ENCODE measurements at places on chromosomes 16 and 17.

GRCh38 chr16:88602091-88602490, 31.9 kb downstream of the ZC3H18 start:
- DNase-seq, result no peak

DNA sequence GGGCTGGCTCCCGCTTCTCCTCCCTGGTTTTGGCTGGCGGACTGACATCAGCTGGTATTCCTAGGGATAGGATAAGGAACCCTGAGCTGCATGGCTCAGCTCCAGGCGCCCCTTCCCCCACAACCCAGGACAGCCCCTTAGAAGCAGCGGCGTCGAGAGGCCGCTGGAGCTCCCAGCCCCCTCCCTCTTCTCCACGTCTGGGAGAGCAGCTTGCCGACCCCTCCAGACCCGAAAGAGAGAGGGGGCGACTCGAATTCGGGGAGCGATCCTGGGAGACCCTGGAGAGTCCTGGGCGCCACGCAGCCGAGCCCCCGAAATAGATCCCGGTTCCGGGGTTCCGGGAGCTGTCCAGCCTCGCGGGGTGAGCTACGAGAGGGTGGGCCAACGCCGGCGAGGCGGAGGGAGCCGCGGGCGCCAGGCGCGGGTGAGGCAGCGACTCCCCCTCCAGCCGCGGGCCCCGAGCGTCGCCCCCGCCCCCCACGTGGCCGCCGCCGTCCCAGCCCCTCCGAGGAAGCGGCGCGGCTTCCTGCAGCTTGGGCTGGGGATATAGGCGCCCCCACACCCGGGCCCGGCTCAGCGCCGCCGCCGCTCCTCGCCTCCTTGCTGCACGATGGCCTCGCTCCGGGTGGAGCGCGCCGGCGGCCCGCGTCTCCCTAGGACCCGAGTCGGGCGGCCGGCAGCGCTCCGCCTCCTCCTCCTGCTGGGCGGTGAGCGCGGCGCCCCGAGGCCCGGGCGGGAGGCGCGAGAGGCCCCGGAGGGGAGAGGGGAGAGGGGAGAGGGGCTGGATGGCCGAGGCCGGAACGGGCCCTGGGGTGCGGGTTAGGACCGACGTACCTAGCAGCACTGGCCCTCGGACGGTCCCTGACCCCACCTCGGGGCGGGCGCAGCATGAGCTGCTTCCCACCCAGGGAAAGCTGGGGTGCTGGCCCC, at the start of gene RAMP2:
Gene RAMP2 (plus strand): TSS at position 576 of the 930 bp plus-strand sequence. CDS start 35 bp downstream, at position 611.
- DNase-seq, result no peak

- DNase-seq, result no peak
Measured at GRCh38 chr17:13583996-13584700, 17.6 kb downstream of the HS3ST3A1 start.

GRCh38 chr17:76642032-76642561, 1.5 kb downstream of the ST6GALNAC1 start:
- DNase-seq, result no peak

- DNase-seq, result no peak
Measured at GRCh38 chr17:45052052-45052772, 780 bp upstream of the DCAKD start.

- DNase-seq, result no peak
Measured at GRCh38 chr16:76856112-76856511, 334.9 kb upstream of the MON1B start.

GRCh38 chr16:26599785-26600104, 467.0 kb upstream of the C16orf82 start:
- no peak for DNase-seq

DNA sequence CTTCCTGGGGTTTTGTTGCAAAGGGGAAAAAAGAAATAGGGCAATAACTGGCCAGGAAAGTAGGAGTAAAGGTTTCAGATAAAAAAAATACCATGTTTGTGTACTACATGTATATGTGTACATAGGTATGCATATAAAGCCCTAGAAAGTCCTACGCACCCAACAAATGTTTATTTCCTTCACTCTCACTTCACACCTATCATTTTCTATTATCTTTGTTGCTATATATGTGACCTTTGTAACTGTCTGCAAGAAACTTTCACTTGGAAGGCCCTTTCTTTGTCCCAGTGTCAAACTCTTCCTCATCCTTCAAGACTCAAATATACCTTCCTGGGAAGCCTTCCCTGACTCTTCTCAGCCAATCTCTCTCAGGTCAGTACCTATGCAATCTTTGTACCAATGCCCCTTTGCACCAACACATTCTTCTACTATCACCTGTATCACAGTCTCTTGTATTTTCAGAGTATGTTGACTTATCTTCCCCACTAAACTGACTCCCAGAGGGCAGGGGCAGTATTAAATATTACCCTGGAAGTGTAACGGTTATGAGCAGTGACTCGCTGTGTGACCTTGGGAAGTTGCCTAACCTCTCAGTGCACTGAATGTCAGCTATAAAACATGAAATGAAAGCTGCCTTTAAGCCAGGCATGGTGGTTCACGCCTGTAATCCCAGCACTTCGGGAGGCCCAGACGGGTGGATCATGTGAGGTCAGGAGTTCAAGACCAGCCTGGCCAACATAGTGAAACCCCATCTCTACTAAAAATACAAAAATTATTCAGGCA, 6.5 kb downstream of the XPO6 start:
- DNase-seq, result no peak

DNA sequence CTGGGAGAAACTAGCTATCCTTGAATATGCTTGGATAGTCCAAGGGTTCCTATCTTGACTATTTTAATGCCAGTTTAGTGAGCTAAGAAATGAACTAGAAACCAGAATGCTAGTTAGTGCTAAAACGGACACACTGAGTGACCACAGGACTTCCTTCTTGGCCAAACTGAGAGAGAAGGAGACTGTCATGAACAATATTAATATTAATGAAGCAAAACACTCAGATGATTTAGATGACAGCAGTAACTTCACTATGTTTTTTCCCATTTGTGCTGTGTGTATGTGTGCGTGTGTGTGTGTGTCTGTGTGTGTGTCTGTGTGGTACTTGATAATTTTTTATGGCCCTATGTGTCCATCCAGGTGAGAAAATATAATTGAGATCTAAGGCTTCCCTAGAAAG, 2.2 kb upstream of the ATXN1L start:
- no peak for DNase-seq

DNA sequence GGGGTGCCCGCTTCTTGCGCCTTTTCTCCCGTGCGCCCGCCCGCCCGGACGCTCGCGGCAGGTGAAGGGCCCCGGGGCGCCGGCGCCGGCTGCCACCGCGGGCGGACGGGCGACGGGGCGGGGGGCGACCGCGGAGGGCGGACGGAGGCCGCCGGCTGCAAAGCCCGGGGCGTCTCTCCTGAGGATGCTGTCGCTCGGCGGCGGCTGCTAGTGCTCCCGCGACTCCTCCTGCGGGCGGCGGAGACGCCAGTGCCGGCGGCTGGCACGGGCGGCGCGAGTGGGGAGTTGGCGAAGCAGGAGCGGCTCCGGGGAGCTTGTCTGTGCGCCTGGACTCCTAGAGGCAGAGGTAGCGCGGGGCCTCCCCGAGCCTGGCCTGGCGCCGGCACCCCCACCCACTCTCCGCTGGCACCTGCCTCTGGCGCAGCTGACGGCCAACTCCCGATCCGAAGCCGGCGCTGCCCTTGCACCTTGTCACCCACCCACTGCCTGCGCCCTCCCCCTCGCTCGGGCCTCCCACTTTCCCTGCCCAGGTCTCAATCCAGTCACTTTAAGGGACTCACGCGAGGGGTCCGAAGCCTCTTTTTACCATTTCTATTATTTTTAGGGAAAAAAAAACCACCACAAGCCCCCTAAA, at the start of gene FAM20A:
Gene FAM20A (minus strand): TSS at position 437 of the 634 bp plus-strand sequence. CDS start 701 bp downstream, outside the sequence.
- DNase-seq, result no peak

DNA sequence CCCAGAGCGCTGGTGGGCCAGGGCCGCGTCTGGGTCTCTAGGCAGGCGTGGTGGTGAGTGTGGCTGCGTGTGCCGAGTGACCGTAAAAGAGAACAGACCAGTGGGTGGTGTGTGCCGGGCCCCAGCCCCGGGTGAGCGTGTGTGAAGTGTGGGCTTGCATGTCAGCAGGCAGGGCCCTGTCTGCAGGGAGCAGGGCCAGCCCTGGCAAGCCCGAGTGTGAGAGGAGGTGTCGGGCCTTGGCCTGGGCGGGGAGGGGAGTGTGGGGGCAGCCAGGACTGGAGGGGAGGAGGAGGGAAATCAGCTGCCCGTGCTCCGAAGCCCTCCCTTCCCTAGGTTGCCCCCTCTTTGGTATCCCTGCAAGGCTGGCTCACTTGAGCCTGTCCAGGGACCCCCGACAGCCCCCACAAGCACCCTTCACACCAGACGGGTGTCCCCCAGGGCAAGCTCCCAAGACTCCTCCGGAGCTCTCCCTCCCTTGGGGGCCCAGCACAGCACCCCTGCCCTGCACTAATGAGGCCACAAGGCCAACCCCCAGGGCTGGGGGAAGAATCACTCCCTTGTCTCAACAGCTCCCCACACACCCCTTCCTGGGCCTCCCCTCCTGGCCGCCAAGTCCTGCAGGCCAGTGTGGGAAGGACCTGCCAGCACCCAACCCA, 1.9 kb downstream of the USH1G start:
- DNase-seq, result no peak

- DNase-seq, result no peak
Measured at GRCh38 chr17:28141773-28142172, 99.3 kb downstream of the NLK start.

GRCh38 chr17:34656801-34657200, 77.4 kb downstream of the TMEM132E start:
- no peak for DNase-seq

DNA sequence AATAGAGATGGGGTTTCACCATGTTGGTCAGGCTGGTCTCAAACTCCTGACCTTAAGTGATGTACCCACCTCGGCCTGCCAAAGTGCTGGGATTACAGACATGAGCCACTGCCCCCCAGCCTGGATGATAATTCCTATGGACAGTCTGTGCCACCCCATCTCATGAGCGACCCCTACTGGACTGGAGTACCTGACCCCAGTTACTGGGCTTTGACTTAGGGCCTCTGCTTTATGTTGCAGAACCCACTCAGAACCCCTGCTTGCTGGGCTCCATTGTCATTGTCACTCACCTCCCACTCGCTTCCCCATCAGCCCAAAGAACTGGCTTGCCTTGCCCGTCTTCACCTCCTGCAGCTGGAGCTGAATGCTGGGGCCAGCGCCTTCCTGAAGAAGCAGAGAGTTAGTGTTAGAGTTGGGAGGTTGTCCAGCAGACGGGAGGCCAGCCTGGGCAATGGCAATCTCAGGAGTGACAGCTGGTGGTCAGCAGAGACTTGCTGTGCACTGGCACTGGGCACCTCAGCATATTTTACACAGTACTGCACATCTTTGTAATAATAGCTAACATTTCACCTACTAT, 4.0 kb downstream of the TAC4 start:
- no peak for DNase-seq

- no peak for DNase-seq
Measured at GRCh38 chr17:58504826-58505351, 9.5 kb downstream of the MTMR4 start.

DNA sequence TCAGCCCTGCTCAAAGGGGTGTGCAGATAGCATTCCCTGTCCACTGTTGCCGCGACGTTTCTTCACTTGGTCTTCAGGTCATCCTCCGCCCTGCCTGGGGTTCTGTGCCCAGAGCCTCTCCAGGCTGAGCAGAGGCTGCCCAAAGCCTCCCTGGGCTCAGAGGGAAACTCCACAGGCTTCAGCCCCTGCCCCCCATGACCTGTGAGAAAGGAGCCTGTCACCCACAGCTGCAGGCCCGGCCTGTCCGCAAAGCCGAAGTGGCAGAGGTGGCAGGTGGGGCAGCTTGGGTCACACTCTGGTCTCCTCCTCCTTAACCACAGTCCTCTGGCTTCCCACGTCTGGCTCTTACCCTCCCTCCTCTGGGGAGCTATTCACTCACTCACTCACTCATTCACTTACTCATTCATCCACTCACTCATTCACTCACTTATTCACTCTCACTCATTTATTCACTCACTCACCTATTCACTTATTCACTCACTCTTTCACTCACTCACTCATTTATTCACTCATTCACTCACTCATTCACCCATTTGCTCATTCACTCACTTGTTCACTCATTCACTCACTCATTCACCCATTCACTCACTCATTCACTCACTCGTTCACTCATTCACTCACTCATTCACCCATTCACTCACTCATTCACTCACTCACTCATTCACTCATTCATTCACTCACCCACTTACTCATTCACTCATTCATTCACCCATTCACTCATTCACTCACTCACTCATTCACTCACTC, 7.1 kb upstream of the CPSF4L start:
- DNase-seq, result no peak

GRCh38 chr16:79734721-79735120, 134.2 kb upstream of the MAF start:
- DNase-seq, result no peak

DNA sequence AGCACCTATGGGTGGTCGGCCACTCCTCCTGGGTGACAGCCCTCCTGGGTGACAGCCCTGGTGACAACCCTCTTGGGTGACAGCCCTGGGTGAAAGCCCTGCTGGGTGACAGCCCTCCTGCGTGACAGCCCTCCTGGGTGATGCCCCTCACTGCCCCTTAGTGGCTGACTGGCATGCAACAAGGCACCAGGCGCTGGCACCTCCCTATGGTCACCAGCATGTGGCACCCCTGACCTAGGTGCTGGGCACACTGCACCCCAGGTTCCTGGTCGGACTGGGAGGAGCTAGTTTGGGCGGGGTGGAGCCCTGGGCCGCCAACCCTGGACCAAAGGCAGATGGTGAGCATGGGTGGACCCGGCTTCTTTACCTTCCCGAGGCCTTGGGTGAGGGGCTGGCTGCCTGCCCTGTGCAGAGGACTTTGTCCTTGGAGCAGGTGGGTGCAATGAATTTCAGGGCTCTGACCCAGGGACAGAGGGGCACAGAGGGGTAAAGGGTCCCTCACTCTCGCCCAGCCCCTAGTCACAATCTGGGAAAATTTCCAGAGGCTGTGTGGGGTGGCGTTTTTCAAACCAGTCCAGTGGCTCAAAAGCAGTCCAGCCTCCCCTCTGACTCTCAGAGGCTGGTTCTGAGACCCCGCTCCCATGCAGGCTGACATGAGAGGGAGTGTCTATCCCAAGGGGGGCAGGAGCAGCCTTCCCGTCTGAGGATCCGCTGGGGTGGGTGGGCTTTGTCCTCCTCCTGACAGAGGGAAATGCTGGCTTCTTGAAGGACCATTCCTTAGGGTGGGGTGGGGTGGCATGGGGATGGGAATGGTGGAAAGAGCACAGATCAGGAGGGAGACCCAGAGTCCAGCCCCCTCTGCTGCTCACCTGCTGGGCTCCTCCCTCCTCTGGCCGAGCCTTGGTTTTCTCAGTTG, 25.9 kb upstream of the TNFRSF13B start:
- DNase-seq, result no peak

- no peak for DNase-seq
Measured at GRCh38 chr16:55192734-55193133, 131.3 kb upstream of the IRX6 start.

- DNase-seq, result no peak
Measured at GRCh38 chr16:55876854-55877253, 1.7 kb upstream of the CES5A start.

- DNase-seq, result no peak
Measured at GRCh38 chr16:45454-45853, 8.0 kb downstream of the POLR3K start.
